ENCODE measurements at places on chromosomes 1 and 21.

DNA sequence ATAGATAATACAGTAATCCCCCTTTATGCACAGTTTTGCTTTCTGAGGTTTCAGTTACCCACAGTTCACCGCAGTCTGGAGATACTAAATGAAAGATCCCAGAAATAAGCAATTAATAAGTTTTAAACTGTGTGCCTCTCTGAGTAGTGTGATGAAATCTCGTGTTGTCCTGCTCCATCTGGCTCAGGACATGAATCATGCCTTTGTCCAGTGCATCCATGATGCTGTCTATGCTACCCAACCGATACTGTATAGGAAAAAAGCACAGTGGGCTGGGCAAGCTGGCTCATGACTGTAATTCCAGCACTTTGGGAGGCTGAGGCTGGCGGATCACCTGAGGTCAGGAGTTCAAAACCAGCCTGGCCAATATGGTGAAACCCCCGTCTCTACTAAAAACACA is 85.0 kb upstream of the SLC2A1 start:
- no peak for DNase-seq

GRCh38 chr1:112114540-112114939 is 125.1 kb upstream of the KCND3 start:
- no peak for DNase-seq

- no peak for DNase-seq
Observed at GRCh38 chr1:230702934-230703678, 10.8 kb downstream of the AGT start.

DNA sequence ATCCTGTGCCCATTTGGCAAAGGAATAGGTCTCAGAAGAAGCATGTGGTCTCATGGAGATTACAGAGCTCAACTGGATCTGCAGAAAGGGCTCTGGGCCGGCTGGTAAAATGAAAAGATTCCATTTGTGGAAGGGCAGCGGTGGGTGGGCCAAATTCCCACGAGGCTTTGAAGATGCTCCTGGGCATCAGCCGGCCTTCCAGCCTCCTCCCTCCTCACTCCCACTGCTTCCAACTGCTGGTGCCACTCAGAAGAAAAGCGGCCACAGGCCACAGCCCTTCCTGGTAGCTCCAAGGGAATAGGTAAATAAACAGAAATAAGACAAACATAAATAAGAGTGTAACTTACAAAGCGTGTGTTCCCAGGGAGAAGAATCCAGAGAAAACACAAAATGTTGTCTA is 136.3 kb upstream of the SLC44A3 start:
- no peak for DNase-seq

DNA sequence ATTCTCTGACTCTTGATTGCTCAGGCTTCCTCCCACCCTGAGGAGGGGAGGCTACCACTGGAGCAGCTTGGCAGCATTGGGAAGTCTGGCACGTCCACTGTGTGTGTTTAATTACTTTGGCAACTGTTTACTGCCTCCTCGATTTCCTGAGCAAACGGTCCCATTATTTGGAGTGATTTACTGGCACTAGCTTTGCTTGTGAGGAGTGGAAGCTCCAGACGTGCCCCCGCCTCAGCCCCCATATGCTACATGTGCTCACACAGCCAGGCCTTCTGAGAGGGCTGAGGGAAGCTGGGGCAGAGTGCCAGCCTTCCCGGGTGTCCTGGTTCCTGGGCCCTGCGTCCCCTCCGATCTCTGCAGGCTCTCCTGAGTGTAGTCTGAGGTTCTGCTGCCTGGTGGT is 306.2 kb downstream of the PTPRU start:
- DNase-seq: no peak

- DNase-seq: no peak
Observed at GRCh38 chr21:25638660-25639550, at the start of gene JAM2. Gene JAM2, plus strand, starts transcription at chr21:25639258. Its CDS starts 564 bp downstream, at chr21:25639822.

DNA sequence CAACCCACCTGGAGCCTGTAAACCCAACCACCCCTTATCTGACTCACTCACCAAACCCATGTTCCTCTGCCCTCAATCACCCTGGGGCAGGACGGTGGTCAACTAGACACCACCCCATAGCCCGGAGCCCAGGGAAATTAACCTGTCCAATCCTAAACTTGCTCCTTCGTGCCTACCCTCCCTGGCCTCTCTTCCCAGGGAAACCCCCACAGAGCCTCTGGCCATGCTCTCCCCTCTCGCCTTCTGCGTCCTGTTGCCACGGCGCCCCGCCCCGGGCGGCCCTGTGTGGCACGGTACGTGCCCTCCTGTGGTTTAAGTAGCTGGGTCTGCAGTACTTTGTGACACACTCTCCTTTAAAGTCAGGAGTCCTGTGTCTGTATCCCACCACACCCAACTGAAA is 4.0 kb upstream of the FTCD start:
- no peak for DNase-seq

DNA sequence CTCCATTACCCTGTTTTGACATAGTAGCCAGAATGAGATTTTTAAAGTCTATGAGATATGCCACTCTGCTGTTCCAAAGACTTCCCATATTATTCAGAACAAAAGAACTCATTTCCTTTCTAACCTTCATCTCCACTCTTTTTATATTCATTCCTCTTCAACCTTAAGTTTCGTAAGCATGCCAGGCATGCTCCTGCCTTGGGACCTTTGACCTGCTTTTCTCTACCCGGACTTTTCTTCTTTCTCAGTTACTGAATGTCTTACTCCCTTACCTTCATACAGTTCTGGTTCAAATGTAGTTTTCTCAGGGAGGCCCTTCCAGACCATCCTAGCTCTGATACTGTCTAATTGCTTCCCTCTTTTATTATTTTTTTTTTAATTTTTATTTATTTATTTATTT is 81.1 kb downstream of the TNNI3K start:
- no peak for DNase-seq

Measured in stimulated activated CD4-positive, alpha-beta T cell treated with anti-CD3 and anti-CD28 coated beads, TNF-alpha, amount 100 ng/mL, for 1 hour (primary cell).